ENCODE measurements at places on chromosomes 3 and 15.
A peak's percentile ranks its signal among the peaks of the same experiment; 100 is the strongest.

DNA sequence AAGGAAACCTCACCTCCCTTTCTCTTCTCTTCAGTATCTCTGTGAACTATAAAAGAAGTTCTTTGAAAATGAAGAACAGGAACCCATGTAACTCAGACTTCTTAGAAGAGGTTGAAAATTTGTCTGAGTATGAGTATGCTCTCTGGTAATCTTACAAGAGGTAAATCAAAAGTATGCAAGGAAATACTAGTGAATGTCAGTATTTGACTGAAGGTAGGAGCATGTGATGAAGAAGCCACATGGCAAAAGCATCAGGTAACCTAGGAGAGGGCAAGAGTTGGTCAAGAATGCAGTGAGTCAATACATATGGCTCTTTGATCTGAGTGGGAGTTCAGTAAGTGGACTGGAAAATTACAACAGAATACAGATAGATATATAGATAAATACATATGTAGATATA is 133.0 kb upstream of the NECTIN3 start:
- DNase-seq, result no peak

DNA sequence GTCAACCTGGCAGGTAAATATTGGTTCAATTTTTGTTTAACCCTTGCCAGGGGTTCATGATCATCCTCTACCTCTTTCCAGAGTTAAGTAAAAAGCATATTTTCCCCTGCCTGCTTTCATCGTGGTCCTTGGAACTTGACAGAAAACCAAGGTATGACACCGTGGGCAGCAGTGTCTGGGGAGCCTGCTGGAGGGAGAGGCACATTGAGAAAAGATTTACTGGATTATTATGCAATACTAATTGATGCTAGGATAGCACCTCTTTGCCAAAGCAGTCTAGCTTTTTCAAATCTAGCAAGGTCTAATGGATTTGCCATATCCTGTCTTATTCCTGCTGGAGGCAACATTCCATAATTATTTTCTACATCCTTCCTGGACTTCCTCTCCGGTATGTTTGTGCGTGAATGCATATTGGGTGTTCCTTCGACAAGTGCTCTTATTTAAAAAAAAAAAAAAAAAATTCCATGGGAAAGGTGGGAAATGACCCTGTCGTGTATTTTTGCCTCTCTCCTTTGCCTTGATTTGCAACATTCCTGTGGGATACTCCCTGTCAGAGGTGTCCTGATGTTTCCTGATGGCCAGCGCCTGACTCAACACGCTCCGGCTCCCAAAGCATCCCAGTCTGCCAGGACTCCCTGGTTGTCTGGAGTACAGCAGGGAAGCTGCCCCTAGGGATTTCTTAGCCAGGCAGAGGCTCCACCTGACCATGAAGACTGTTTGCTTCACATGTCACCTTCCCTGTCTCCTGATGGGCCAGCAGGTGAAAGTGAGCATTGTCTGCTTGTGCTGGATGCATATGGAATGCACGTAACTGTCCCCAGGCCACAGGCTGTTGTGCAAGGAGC is 6.3 kb downstream of the BHLHE40 start:
- no peak for DNase-seq

- peak; percentile 90 for DNase-seq
These were observed 195.3 kb upstream of the LYSMD4 start for GRCh38 chr15:99928429-99928981.

GRCh38 chr3:129346695-129347457 is 68.2 kb downstream of the HMCES start:
- DNase-seq, result no peak

GRCh38 chr15:85692873-85693272 is 101.9 kb downstream of the KLHL25 start:
- DNase-seq, result peak; percentile 87

DNA sequence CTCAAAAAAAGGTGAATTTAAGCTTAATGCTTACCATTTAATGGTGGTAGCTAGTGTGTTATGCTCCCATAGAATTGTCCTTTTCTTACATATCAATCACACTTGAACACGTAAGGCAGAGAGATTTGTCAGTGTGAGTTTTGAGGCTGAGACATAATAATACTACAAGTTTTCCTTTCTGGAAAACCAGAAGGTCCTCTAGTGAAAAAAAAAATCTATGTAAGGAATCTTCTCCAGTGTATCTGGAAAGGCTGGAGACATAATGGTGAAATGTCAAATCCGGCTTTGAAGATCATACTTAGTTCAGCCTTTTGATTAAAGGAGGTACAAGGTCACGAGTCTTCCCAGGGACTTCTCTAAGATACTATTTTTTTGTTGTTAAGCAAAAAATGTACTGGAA is 3.4 kb downstream of the TSC22D2 start:
- DNase-seq, result no peak

- no peak for DNase-seq
These were observed 165.4 kb upstream of the KCNH8 start for GRCh38 chr3:18982920-18983319.

Data from CD4-positive, alpha-beta T cell treated with Interleukin-4 for 1 hour (primary cell).